ENCODE measurements at places on chromosomes 7 and 10. TPM values are rescaled to one million over a fixed set of nuclear protein-coding genes. Genes with fewer than 3 reads are reported as not detected.

- DNase-seq, result no peak
These were observed 31.2 kb downstream of the SNX8 start for GRCh38 chr7:2283074-2283473.

Gene GIMAP6
- 0.34 TPM for total RNA-seq

DNA sequence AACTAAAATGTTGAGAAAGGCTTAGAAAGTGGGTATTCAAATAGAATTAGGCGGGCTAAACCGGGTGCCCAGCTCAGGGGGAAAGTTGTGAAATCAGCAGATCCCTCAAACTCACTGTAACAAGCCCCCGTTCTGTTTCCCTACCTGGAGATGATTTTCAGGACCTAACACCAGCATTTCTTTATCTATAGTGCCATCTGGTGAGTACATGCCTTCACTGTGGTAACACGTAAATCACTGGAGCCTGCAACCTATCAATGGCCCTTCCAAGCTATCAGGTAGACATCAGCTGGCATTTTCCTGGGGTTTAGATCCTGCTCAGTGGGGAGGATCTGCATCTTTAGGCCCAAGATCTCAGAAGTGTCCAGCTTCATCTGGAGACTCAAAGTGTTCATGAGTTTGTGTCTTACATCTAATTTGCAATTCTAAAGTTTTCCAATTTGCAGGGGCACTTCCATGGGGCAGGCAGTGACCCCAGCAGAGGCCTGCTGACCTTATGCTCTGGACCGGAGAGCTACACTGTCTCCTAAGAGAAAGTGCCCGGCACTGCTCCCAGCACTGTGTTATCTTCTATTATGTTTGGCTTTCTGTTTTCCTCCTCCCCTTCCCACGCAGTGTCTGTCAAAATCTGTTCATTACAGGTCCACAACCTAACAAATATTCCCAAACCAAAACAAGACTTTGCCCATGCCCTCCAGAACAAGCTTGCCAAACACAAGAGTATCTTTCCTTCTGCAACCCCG is 132.5 kb downstream of the LSM5 start:
- no peak for DNase-seq

DNA sequence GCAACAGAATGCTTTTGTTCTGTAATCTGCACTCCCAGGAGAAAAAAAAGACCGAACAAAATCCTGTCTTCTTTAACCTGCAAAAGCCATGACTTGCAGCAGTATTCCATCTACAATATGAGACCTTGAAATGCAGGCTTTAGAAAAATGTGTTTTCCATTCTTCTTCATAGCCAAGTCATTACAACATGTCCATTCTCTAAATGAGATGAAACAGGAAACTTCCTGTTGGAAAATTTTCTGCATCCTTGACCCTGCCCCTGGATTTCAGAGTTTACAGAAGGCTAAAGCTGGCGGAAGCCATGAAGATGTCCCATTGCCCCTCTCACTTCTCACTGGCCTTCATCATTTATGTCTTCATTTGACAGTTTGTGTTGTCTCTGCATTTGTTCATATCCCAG is 546.4 kb downstream of the TNS3 start:
- DNase-seq, result no peak

GRCh38 chr7:5564894-5565293 is 141.3 kb upstream of the TNRC18 start:
- DNase-seq, result no peak

Gene ENO4
- total RNA-seq, result 0.82 TPM

Gene RBP3
- total RNA-seq, result not detected

Gene WDR11
- total RNA-seq, result 56.7 TPM

DNA sequence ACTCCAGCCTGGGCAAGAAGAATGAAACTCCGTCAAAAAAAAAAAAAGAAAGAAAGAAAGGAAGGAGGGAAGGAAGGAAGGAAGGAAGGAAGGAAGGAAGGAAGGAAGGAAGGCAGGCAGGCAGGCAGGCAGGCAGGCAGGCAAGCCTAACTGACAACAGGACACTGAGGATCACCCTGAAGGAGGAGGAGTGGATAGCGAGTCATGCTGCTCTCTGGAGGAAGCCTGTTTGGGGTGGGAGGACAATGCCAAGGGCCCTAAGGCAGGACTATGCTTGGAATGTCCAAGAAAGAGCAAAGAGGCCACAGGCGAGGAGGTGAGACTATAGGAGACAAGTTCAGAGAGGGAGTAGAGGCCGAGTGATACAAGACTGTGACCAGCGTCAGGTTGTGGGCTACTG is 107.0 kb upstream of the PARD3 start:
- DNase-seq, result no peak

Measured in kidney epithelial cell (primary cell).